ENCODE measurements at places on chromosomes 12 and 14. TPM values are rescaled to one million over a fixed set of nuclear protein-coding genes. Genes with fewer than 3 reads are reported as not detected.

The STYX gene
- 17.7 TPM for total RNA-seq

GRCh38 chr12:123049398-123050240 lies 69.1 kb downstream of the ARL6IP4 start:
- peak; percentile 67 for DNase-seq

GRCh38 chr14:96582411-96582961 lies 80.3 kb downstream of the PAPOLA start:
- DNase-seq: no peak

DNA sequence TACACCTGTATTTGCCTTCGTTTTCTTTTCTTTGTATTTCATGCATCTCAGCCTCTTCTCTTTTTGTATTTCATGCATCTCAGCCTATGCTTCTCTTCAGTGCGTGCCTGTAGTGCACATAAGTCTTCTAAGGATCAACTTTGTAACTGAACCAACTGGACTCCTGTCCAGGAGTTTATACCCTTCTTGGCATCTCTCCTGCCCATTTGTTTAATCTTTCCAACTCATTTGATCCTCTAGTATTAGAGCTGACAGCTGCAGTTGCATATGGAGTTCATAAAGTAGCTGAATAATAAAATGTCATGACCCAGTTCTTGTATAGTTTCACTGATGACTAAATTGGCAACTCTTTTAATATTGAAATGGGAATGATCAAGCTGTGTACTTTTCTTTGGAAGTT lies 89.7 kb downstream of the FGD4 start:
- no peak for DNase-seq

DNA sequence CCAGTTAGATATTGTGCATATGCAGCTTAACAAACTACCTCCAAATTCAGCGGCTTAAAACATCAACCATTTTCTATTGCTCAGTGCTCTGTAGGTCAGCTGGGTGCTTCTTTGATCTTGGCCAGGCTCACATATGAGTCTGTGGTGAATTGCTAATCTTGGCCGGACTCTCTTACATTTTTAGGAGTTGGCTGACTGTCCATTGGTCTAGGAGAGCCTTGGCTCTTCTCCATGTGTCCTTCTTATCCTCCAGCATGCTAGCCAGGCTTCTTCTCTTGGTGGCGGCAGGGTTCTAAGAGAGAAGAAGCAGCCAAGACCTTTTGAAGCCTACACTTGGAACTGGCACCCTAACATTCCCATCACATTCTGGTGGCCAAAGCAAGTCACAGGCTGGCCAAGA lies 174.3 kb upstream of the PWP1 start:
- peak; percentile 20 for DNase-seq

Data from M059J (cell line).